SK-N-SH treated with all-trans-retinoic acid at 6 μM for 48 hours (cell line): ENCODE measurements at places on chromosomes 6 and 20.

GRCh38 chr6:41422161-41422560 is 86.8 kb downstream of the NCR2 start:
- ATAC-seq = no peak

GRCh38 chr6:16493112-16493511 is 254.7 kb downstream of the GMPR start:
- no peak for ATAC-seq

DNA sequence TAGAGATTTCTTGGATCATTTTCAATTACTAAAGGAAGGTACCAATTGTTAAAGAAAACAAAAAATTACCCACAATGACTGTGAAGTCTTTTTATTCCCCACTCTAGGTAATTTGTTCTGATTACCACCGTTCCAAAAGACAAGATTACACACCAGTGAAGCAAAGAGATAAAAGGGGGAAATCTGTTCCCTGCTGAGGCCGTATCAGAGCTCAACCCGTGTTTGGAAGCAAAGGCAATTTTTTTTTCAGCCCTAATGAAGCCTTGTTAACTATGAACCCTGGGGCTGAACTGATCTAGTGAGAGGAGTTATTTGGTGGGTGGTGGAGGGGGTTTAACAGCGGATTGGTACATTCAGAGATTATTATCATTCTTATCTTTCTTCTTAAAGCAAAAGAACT is 128.5 kb downstream of the ALDH8A1 start:
- ATAC-seq = no peak

DNA sequence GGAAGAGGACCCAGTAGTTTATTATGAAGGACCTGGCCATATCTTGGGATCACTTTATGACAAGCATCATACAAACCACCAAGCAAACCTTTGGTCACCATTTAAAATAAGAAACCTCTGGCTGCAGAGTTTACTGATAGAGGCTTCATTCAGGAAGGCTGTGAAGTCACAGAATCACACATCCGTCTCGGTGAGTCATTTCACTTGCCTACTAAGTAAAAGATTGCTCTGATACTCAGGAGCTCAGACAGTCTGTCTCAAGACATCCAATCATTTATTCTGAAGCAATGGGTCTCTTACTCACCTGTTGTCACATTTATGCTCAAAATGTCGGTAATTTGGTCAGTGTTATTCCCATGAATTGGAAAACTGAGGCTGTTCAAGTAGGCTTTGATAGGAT is 33.7 kb downstream of the ADGRF5 start:
- no peak for ATAC-seq

- no peak for ATAC-seq
Measured at GRCh38 chr20:45752746-45753145, 30.6 kb downstream of the SPINT4 start.

DNA sequence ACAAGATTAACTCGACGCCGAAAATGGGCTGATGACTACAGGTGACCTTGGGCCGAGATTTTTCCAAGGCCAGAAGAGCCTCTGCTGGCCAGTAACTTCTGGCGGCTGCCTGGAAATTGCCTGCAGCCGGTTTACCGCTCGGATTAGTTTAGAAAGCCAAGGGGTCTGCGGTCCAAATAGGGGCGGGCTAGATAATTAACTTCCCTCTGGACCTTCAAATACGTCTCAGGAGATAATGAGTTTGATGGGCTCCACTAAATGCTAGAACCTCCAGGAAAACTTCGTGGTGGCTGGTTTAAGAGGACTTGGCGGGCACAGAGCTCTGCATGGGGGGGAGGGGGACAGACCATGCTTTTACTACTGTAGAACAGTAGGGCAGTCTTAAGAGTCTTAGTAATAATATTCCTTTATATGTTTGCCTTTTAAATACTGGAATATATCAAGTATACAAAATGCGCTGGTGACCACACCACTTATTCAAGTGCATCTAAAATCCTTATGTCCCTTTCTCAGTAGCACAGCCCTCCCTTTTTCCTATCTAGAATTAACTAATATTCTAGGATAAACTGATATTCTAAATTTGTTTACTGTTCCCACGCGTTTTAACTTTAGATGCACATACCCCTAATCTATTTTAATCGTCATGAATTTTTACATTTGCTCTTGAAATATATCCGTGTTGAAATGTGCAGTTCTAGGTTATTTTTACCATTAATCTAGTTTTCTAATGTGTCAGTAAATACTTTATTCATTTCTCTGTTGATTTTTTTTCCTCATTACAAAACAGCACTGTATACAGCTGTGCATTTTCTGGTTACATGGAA is 107.5 kb upstream of the PRSS16 start:
- ATAC-seq = peak; percentile 51

- no peak for ATAC-seq
Measured at GRCh38 chr20:3652676-3653596, 10.3 kb downstream of the GFRA4 start.

GRCh38 chr6:154703124-154703523 is 30.1 kb upstream of the SCAF8 start:
- no peak for ATAC-seq

- no peak for ATAC-seq
Measured at GRCh38 chr20:40635971-40636370, 53.1 kb downstream of the MAFB start.

DNA sequence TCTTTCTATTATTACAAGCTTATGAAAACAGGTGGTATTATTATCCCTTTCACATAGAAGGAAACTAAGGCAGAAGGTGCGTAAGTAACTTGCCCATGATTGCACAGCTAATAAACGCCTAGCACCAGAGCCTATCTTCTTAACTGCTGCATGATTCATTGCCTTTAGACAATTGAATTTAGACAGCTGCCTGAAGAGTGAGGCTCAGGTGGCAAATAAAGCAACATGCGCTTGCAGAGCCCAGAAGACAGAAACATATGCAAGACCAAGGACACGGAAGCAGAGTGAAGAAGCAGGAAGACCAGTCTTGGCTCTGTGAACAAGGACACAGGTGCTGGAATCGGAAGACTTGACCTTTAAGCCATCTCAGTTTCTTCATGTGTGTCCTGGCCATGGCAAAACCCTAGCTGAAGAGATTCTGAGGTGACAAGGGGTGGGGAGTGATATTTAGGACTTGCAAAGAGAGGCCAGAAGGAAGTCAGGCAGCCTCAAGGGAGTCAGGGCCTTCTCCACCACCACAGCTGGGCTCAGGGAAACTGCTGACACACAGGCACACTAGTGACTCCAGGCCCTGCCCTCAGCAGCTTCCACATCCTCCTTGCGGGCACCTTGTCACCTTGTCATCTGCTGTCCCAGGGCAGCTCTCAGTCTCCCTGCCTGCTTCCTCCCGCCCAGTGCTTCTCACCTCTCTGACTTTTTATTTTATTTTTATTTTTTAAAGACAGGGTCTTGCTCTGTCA is 91.7 kb upstream of the SLC22A16 start:
- ATAC-seq = no peak

- ATAC-seq = peak; percentile 87
Measured at GRCh38 chr6:152391179-152391880, 245.8 kb downstream of the SYNE1 start.

GRCh38 chr6:111553580-111553979 is 52.1 kb downstream of the TRAF3IP2 start:
- no peak for ATAC-seq

- no peak for ATAC-seq
Measured at GRCh38 chr6:11972806-11973205, 39.3 kb upstream of the HIVEP1 start.

DNA sequence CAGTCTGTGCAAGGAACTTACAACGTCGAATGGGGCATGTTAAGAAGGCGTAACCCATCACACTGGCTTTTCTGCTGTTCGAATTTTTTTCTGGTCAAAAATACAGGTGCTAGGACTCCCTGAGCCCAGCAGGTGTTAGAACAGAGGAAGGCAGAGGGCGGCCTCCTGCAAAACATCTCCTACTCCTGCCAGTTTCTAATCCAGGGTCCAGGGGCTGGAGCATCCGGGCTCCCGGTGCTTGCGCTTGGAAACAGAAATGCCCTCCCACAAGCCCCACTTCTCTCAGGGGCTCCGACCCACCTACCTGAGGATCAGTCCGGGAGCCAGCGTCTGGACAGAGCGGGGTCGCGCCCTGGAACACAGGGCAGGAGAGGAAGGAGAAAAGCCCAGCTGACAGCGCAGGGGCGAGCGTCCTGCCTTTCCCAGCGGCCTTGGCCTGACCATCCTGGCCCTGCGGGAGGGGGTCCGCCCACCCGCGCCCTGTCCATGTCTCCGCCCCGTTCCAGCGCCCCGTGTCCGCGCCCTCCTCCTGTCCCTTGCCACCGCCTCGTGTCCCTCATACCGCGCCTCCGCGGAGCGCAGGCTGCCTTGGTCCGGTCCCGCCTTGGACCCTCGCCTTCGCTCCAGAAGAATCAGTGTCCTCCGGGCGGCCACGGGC is 14.8 kb upstream of the LPA start:
- peak; percentile 26; the same call in 2 of the 3 replicates for ATAC-seq

- peak; percentile 44 for ATAC-seq
Measured at GRCh38 chr6:117495869-117496268, 13.4 kb downstream of the DCBLD1 start.
